ENCODE measurements at places on chromosomes 7 and 10.

DNA sequence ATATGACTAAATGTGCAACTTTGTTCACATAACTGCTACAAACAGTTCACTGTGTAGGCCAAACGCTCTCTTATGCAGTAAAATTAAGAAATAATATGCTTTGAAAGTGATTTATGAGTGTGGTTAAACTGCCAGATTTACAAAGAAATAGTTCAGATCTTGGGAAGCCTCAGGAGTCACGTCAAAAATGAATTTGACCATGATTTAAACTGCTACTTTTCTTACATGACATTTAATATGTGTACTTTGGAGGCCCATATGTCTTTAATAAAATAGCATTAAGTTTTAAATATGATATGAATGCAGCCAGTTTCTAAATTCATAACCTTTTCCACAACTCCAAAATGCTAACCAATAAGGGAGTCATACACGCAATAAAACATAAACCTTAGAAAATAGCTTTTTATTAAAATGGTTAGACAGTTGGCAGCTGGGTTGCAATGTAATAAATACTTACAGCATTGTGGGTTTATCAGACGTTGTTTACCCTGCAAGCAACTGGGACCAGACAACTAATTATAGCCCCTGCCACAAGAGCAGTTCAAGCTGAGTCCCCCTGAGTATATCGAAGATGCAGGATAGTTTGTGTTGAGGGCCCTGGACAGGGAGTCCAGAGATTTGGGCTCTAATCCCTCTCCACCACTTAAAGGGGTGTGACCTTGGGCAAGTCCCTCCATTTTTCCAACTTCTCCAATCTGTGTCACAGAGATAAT, 640.4 kb downstream of the LRMDA start:
- no peak for DNase-seq

DNA sequence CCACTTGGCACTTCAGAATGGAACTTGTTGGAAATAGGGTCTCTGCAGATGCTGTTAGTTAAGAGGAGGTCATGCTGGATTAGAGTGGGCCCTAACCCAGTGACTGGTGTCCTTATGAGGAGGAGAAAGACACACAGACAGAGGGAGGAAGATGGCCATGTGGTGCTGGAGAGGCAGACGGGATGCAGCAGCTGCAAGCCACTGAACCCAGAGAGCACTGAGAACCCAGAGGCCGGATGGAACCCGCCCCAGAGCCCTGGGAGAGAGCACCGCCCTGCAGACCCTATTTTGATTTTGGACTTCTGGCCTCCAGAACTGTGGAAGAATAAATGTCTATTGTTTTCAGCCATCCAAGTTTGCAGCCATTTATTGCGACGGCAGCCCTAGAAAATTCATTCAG, 58.0 kb upstream of the EBF3 start:
- no peak for DNase-seq

DNA sequence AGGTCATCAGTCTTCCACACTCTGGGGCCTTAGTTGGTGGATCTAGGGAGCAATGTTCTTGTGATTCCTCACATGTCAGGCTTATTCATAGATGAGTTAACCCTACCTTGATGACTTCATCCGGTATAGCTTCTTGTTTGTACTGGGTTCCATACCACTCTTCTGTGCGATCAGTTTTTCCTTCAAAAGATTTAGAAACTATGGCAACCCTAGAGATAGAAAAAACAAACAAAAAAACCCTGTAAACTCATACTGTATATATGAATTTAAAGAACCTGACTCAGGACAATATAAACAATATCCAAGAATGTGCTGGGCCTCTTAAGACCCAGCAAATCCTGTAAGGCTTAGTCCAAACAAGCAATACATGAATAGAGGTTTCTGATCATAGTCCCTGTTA, 83.5 kb downstream of the IDE start:
- no peak for DNase-seq

DNA sequence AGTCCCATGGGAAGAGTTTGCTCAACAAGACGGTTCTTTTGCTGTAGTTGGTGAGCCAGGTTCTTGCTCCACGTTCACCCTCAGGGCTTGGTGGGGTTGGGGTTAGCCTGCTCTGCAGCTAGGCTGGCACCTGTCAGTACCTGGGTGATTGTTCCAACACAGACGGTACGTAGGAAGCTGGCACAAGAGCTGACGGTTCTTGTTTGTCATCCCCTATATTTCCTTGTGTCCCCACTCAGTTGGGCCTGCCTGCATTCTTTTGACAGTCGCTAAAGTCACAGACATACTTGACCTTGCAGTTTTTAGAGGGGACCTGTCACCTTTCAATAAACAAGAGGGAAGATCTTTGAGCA, 40.2 kb upstream of the SYPL1 start:
- no peak for DNase-seq

All from tibial nerve (tissue), 4 donors.